ENCODE measurements at places on chromosomes 12 and 14.

- DNase-seq = no peak
These were observed 15.8 kb downstream of the NID2 start for GRCh38 chr14:52053044-52053443.

GRCh38 chr12:12436831-12437345, 80.0 kb downstream of the BORCS5 start:
- no peak for DNase-seq

- DNase-seq = no peak
These were observed 165.7 kb downstream of the BMP4 start for GRCh38 chr14:53790731-53791500.

GRCh38 chr12:41619705-41620104, 431.6 kb downstream of the PDZRN4 start:
- DNase-seq = no peak

DNA sequence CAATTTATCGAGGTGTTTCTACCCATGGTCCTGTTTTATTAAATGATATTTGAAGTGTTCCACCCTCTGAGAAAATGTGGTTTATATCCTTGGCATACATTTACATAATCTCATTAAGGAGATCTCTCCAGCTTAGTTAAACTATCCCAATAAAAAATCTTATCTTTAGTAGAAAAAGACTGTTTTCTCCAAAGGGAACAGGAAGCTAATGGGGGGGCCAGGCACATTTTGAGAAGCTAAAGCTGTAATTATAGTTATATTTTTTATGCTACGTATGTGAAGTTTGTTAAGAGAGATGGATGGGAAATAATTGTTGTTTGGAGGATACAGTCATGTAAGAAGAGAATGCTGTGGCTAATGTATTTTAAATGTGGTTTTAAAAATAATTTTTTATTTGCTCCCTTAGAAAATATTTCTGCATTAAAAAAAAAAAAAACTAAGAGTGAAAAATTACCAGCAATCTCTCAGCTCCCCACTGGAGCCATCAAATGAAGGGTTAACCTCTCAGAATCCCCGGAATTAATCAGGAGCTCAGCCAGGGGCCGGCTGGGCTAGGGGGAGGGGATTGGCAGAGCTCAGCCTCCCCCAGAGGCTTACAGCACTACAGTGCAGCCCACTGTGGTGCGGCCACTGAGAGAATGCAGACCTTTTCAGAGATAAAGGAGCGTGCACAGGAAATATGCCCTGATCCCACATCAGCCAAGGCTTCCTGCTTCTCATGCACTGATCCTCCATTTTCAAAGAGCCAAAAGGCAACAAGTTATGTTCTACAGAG, 185.8 kb downstream of the EGLN3 start:
- DNase-seq = no peak

- no peak for DNase-seq
These were observed 105.8 kb upstream of the NAP1L1 start for GRCh38 chr12:76190299-76190698.

DNA sequence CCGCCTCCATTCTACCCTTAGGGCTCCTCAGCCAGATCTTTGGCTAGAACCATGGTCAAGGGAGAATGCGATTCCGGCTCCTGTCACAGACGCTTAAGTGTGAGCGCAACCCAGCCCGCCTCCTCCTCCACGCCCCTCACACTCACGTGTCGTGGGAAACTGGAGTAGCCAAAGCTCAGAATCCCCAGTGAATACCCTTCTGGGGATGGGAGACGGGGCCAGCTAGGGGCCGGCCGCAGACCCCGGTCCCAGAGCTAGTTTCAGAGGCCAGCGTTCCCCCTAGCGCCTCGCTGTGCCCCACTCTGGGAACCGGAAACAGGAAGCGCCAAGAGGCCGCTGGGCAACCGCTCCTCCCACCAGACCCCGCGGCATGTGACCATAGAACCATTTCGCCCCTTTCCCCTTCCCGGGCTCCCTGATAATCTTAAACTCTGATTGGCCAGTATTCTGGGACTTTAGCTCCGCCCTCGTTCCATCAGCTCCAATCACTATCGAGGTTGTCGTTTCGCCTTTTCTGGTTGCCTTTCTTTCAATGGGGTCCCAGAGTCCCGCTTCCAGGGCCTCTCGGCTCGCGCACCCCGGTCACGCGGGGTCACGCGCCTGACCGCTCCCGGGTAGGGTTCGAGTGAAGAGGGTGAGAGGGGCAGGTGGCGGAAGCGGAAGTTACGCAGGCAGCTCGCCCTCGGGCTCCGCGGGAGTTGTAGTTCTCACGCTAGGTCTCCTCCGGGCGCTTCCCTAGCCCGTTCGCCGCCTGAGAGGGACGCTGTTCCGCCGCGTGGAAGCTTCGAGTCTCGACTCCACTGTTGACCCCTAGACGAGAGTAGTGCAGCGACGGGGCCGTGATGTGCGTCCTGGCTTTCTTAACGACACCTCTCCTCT, at the start of gene M6PR:
Gene M6PR, minus strand, starts transcription at position 304 of the 879 bp plus-strand sequence. CDS start 3,241 bp downstream, outside the sequence.
- DNase-seq = peak; percentile 76

GRCh38 chr12:124411281-124411878, 116.5 kb downstream of the RFLNA start:
- DNase-seq = peak; percentile 92

GRCh38 chr12:76713130-76713529, 50.8 kb upstream of the ZDHHC17 start:
- DNase-seq = no peak

- no peak for DNase-seq
These were observed 414.7 kb downstream of the SLC16A7 start for GRCh38 chr12:60010486-60010885.
